Activated CD8-positive, alpha-beta memory T cell treated with anti-CD3 and anti-CD28 coated beads for 24 hours (primary cell): ENCODE measurements at places on chromosomes 3 and 15.

DNA sequence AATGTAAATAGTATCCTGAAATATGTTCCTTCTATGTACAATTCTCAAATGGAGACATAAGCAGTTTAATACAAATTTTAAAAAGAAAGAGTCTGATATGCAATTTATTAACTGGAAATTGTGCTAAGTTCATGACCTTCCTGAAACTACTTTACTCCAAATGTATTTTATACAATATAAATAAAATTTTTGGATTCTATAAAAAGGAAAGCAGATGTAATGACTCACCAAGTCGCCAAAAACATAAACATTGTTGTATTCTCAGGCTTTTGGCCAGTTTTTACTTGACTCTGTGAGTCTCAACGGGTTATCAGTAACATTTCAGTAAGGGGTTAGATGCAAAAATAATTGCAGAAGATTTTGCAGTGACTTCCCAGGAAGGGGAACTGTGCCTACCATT is 948.2 kb downstream of the EPHA3 start:
- DNase-seq, result no peak

- no peak for DNase-seq
These were observed 441.2 kb downstream of the FHIT start for GRCh38 chr3:60809857-60810610.

GRCh38 chr3:16604887-16605602 is at the start of gene DAZL:
Gene DAZL, minus strand, starts transcription at chr3:16605423. Its CDS starts 218 bp downstream, at chr3:16605205.
- DNase-seq, result no peak

DNA sequence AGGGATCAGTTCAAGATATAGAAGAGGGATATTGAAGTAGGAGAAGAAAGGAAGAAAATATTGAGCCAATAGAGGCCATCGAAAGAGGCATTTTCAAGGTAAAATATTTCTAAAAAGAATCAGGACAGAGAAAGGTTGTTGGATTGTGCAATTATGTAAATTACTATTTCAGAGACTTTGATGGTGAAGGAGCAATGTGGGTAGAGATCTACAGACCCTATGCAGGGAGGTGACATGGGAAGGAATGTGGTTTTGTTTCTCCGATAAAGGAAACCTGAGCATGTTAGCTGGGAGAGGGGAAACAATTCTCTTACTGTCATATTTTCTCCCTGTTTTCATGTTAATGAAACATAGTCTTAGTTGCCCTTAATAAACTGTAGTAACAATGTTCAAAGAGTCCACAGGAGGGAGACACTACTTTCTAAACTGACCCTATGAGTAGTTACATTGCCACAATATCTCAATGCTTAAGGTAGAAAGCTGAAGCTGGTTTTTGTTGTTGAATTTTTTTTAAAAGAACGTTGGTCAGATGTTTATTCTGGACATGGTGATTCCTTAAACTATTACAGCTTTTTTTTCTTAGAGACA is 133.3 kb downstream of the GRM7 start:
- DNase-seq, result no peak

GRCh38 chr3:131972091-131972490 is 62.7 kb downstream of the CPNE4 start:
- DNase-seq, result no peak

- DNase-seq, result peak; percentile 87
These were observed 1.0 kb downstream of the KAT2B start for GRCh38 chr3:20041197-20041780.

DNA sequence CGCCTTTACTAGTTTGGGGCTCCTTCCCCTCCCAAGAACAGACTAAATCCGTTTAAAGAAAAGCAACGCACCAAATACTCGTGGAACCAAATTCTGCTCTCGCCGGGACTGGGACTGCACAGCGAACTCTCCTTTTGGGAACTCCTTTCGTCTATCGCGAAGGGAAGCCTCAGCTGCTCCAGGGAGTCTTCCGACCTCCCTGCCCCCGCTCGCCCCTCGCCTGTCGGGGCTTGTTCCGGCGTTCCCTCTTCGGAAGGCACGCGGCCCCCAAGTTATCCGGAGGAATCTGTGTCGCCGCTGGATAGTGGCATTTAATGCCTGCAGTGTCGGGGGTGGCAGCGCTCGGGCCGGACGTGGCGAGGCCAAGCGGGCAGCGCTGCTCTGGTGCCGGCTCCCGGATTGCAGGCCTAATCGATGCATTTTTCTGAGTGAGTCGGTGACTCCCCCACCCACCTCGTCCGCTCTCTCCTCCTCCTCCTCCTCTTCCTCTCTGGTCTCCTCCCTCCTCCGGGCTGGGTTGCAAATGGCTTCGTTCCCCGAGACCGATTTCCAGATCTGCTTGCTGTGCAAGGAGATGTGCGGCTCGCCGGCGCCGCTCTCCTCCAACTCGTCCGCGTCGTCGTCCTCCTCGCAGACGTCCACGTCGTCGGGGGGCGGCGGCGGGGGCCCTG is at the start of gene TRIM71:
Gene TRIM71, plus strand, starts transcription at position 440 of the 671 bp plus-strand sequence. Its CDS starts 84 bp downstream, at position 524.
- DNase-seq, result peak; percentile 64

- no peak for DNase-seq
These were observed 60.4 kb downstream of the MB21D2 start for GRCh38 chr3:192857260-192857661.

DNA sequence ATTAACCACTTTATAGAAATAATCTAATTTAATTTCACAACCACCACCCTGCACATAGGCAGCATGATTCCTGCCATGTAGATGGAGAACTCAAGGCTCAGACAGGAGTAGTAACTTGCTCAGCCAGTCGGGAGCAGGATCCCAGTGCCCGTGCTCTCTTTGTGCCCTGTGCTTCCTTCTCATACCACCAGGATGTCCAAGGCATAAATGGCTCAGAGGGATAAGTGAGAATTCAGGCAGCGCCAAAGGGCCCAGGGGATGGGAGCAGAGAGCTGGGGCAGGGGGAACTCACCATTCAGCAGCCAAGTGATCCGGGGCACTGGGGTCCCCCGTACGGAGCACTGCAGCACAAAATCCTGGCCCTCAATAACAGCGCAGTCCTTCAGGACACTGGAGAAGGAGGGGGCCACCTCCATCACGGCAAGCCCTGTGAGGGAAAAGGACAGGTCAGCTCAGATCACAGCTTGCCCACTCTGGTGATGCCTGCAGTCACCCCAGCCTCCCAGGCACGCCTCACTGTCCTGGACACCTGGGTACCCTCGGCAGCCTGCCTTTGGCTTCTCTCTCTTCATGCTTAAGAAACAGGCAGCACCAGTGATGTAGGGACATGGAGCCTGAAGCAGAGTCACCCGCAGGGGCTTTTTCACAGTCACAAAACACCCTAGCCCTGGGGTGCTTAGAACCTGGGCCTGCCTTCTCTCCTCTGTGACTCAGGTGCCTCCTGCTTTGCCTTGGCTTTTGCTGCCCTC is 141.0 kb upstream of the HACD2 start:
- no peak for DNase-seq

DNA sequence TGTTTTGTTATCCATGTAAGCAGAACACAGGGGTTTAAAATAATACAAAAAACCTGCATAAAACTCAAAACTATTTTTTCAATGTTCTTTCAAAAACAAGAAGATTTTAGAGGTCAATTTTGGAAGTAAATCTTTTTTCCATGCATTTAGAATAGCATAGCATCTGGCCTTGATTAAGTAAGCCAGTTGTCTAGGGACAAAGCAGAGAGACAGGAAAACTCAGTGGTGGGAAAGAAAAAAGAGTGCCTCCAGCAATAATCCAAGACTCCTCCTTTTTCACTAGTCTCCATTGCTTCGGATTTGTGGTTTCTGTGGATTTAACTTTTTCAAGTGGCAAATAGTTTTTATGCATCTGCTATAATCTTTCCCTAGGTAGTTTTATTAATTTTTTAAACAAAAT is 88.9 kb downstream of the SUCNR1 start:
- no peak for DNase-seq

- DNase-seq, result no peak
These were observed 93.6 kb upstream of the COL8A1 start for GRCh38 chr3:99544786-99545281.

- DNase-seq, result no peak
These were observed 10.1 kb downstream of the SCN10A start for GRCh38 chr3:38805765-38806386.

DNA sequence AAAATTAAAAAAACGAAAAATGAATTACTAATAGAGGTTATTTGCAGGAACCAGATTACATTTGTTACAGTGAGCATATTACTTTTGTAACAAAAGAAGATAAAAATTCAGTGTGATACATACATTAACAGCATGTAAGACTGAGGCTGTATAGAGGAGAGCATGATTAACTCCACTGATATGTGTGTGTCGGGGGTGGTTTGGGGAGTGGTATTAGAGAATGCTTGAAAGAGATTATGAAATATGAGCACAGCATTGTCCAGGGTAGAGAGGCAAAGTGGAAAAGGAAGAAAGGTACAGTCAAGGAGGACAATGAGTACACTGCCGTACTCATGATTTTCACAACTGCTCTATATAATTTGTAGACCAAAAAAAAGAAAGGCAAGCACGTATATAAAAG is 62.9 kb upstream of the LRRFIP2 start:
- DNase-seq, result no peak

GRCh38 chr3:53842436-53843194 is 3.6 kb downstream of the CHDH start:
- no peak for DNase-seq

- DNase-seq, result no peak
These were observed 1026.0 kb downstream of the TUSC7 start for GRCh38 chr3:117735481-117736101.

DNA sequence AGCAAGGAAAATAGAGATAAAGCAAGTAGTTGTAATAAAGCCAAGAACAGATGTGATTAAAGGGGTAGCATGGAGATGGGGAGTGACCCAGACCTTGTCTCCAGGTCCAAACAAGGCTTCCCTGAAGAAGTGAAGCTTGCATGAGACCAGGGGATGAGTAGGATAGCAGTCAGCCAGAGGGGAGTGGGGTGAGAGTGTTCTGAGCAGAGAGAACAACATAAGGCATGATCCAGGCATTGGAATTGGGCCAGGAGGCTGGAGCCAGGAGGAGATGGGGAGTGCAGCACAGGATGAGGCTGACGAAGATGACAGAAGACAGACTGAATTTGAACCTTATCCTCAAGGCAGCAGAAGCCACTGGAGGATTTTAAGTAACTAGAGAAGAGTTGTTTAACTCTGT is 7.2 kb downstream of the TMOD2 start:
- no peak for DNase-seq

GRCh38 chr3:71728632-71729342 is 3.6 kb upstream of the EIF4E3 start:
- no peak for DNase-seq

DNA sequence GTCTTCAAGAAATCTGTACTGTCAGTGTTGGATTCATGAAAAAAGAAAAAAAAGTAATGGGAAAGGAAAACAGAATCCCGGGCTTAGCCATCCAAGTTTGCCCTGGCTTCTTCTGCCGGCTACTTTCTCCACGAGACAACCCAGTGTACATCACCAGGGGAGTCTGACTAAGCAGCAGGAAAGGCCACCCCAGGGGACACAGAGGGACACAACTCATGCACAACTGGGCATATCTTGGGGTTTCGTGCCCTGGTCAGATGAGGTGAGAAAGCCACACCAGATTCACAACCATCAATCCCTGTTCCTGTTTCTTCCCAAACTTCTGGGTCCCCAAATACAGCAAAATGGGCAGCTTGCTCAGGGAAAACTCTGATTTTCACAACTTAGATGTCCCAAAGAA is 33.2 kb downstream of the ADAMTS17 start:
- no peak for DNase-seq

- DNase-seq, result no peak
These were observed 39.4 kb downstream of the AGTR1 start for GRCh38 chr3:148737104-148737530.

- DNase-seq, result no peak
These were observed 619.5 kb upstream of the TBL1XR1 start for GRCh38 chr3:177816667-177817208.

DNA sequence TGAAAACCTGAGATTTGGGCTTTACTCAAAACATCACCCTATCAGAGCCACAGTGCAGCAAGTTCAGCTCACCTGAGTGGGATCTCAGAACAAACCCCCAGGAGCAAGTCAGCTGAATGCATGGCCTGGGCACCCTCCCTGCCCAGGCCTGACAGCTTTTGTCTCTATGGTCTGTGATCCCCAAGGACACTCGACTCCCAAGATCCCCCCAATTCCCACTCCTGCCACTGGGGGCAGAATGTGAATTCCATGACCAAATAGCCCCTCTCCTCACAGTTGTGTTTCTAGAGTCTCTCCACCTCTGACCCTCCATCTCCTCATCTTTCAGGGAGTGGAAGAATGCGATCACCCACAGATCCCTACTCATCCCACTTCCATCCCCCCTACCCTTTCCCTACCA is 58.9 kb downstream of the ZNF445 start:
- DNase-seq, result peak; percentile 11

DNA sequence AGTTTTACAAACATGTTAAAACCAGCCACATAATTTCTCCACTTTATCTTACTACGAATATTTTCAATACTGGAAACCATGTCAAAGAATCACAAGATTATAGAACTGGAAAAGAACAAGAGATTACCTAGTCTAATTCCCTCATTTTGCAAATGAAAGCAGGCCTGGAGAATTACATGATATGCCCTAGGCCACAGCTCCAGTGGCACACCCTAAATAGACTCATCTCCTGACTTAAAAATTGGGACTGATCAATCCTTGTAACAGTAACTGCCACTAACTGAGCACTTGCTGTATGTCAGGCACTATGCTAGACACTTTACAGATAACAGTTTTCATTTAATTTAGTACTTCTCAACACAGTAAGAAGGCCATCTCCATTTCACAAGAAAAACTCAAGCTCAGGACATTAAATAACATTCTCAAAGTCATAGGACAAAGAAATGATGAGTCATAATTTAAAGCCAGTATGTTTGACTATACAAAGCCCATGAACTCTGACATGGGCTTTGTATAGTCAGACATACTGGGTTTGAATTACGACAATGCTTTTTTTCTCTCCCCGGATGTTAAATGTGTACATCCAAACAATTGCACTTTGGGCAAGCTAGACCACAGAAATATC is 9.4 kb downstream of the IGSF11 start:
- DNase-seq, result no peak

- no peak for DNase-seq
These were observed 30.0 kb upstream of the RPL14 start for GRCh38 chr3:40427045-40427669.

DNA sequence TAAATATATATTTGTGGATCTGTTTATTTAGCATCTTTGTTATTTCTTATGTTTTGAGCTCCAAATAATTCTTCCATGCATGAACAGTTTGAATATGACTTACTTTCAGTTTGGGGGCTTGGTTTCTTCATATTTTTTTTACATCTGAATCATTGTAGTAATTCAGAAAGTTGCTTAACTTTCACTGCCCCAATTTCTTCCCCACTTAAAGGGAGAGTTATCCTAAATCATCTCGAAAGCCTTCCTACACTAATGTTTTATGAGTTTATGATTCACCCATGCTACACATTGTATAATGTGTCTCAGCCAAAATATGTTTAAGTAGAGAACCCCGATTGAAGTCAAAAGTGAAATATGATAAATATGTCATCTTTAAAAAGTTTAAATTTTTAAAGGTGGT is 47.8 kb downstream of the SPRED1 start:
- DNase-seq, result no peak
